Heart left ventricle (tissue), 16 donors: ENCODE measurements at places on chromosomes 5 and 9.
A peak's percentile ranks its signal among the peaks of the same experiment; 100 is the strongest.

- no peak overlapping the region for H3K4me3 ChIP-seq
- H3K4me1 ChIP-seq, result peaks cover 19% of the 10 kb centered on the region
- H3K27ac ChIP-seq, result no peak overlapping the region
- H3K36me3 ChIP-seq, result no peaks in the 10 kb centered on the region
- DNase-seq, result peak; percentile 4
- H3K27me3 ChIP-seq, result no peaks in the 10 kb centered on the region
These were observed 15.9 kb downstream of the NINJ1 start for GRCh38 chr9:93117924-93118862.

DNA sequence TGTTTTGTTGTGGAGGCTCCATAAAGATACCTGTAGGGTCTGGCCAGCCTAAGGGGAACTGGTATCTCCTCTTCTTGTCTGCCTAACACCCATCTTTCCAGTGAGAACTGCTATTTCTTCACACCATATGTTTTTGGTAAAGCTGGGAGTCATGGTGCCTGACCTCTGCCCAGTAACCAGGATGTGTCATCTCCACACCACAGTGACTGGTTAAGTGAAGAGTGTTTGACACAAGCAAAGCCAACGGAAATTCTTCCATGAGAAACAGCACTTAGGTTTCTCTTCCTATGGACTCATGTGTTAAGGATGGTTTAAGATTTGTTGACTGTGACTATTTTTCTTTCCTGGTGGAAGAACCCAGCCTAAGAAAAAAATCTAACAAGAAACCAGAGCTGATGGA is 111.5 kb downstream of the HTR4 start:
- DNase-seq, result no peak
- no peaks in the 10 kb centered on the region for H3K36me3 ChIP-seq
- no peak overlapping the region for H3K4me3 ChIP-seq
- no peak overlapping the region for H3K27ac ChIP-seq
- H3K27me3 ChIP-seq, result no peaks in the 10 kb centered on the region

DNA sequence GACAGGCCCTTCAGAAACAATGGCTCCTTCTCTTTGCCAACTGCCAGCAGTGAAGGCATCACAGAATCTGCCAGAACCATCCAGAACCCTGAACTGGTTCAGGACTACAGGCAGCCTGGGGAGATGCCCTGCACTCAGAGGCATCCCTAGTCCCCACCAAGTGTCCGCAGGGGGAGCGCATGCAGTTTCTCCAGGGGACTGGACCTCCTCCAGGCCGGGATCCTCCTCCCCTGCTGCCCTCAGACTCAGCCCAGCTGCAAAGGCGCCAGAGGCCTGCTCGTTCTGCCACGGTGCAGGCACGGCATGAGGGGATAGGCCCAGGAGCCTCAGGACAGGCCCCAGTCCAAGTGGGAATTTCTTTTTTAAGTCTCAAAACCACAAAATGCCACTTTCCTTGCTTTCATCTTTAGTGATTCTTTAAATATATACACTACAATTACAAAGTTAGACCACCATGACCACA is 72.0 kb downstream of the SEMA4D start:
- no peaks in the 10 kb centered on the region for H3K27me3 ChIP-seq
- H3K4me1 ChIP-seq, result no peaks in the 10 kb centered on the region
- DNase-seq, result no peak
- H3K4me3 ChIP-seq, result no peak overlapping the region
- no peak overlapping the region for H3K27ac ChIP-seq
- no peaks in the 10 kb centered on the region for H3K36me3 ChIP-seq

GRCh38 chr5:75337366-75338021 is 474 bp downstream of the HMGCR start:
- H3K4me3 ChIP-seq, result peak overlapping the region; percentile 99
- H3K27ac ChIP-seq, result peak overlapping the region; percentile 83
- no peaks in the 10 kb centered on the region for H3K36me3 ChIP-seq
- peaks cover 13% of the 10 kb centered on the region for H3K4me1 ChIP-seq

- H3K4me3 ChIP-seq, result no peak overlapping the region
- no peaks in the 10 kb centered on the region for H3K27me3 ChIP-seq
- no peaks in the 10 kb centered on the region for H3K4me1 ChIP-seq
- DNase-seq, result no peak
- no peak overlapping the region for H3K27ac ChIP-seq
- H3K36me3 ChIP-seq, result no peaks in the 10 kb centered on the region
These were observed 101.2 kb downstream of the NLN start for GRCh38 chr5:65823204-65823603.

GRCh38 chr9:131950487-131950886 is 129.2 kb downstream of the MED27 start:
- H3K4me1 ChIP-seq, result no peaks in the 10 kb centered on the region
- H3K36me3 ChIP-seq, result no peaks in the 10 kb centered on the region

GRCh38 chr9:135663857-135664256 is 748 bp downstream of the LCN9 start:
- H3K4me1 ChIP-seq, result no peaks in the 10 kb centered on the region
- no peaks in the 10 kb centered on the region for H3K27me3 ChIP-seq
- no peak overlapping the region for H3K27ac ChIP-seq
- no peak overlapping the region for H3K4me3 ChIP-seq

- H3K36me3 ChIP-seq, result no peaks in the 10 kb centered on the region
- H3K4me3 ChIP-seq, result no peak overlapping the region
- H3K4me1 ChIP-seq, result no peaks in the 10 kb centered on the region
- DNase-seq, result no peak
- no peak overlapping the region for H3K27ac ChIP-seq
These were observed 5.6 kb downstream of the IDNK start for GRCh38 chr9:83628540-83628939.

- no peak overlapping the region for H3K27ac ChIP-seq
- no peaks in the 10 kb centered on the region for H3K27me3 ChIP-seq
- H3K4me1 ChIP-seq, result no peaks in the 10 kb centered on the region
- no peaks in the 10 kb centered on the region for H3K36me3 ChIP-seq
- no peak overlapping the region for H3K4me3 ChIP-seq
These were observed 384.8 kb downstream of the MAT2B start for GRCh38 chr5:163890261-163890660.

DNA sequence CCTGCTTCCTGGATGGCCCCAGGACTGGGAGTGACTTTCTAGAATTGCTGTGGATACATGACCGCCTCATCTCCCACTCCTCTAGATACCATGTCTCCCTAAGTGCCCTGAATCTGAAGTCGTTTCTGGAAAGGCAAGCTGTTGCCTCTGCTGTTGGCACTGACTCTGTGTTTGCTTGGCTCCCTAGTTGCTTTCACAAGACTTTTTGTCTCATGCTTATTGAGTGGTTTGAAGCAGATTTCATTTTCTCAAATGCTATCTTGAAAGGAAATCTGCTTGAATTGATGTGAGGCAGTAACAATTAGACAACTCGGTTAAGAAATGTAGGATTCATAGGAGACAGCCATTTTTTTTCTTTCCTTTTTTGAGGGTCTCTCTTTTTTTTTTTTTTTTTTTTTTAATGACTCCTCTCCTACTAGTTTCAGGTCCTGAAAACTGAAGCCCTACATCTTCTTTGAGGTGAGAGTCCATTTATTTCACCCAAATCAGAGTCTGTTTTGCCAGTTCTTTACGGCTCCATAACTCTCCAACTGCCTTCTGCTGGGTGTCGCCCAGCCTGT is 65.9 kb downstream of the PRDM6 start:
- H3K27ac ChIP-seq, result no peak overlapping the region
- H3K27me3 ChIP-seq, result no peaks in the 10 kb centered on the region
- no peak overlapping the region for H3K4me3 ChIP-seq
- H3K36me3 ChIP-seq, result no peaks in the 10 kb centered on the region
- no peaks in the 10 kb centered on the region for H3K4me1 ChIP-seq

- H3K4me3 ChIP-seq, result no peak overlapping the region
- H3K36me3 ChIP-seq, result no peaks in the 10 kb centered on the region
- H3K27ac ChIP-seq, result no peak overlapping the region
- no peaks in the 10 kb centered on the region for H3K4me1 ChIP-seq
- DNase-seq, result no peak
These were observed 585.7 kb upstream of the DAB2 start for GRCh38 chr5:40010436-40010835.

- DNase-seq, result no peak
- H3K27ac ChIP-seq, result no peak overlapping the region
- H3K36me3 ChIP-seq, result no peaks in the 10 kb centered on the region
- H3K27me3 ChIP-seq, result no peaks in the 10 kb centered on the region
These were observed 11.8 kb downstream of the S100Z start for GRCh38 chr5:76861612-76862011.

DNA sequence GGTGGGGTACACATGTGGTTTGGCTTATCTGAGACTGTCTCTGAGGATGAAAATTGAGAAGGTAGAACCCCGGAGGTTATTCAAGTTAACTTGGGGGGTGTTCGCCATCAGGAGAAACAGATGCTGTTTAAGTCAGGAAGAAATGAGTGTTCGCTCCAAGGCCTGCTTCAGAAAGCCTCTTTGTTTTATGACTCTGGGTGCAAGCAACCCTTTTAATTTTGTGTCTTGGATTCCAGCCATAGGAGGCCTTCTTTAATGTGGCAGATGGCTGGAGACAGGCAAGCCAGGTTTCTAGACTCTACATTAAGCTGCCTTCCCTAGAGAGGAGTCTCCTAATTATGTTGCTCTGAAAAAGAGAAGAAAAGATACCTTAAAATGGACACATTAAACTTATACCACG is 4.2 kb upstream of the SMAD5 start:
- H3K36me3 ChIP-seq, result no peaks in the 10 kb centered on the region
- no peaks in the 10 kb centered on the region for H3K27me3 ChIP-seq
- no peak overlapping the region for H3K4me3 ChIP-seq
- no peak for DNase-seq
- no peaks in the 10 kb centered on the region for H3K4me1 ChIP-seq
- no peak overlapping the region for H3K27ac ChIP-seq

- no peaks in the 10 kb centered on the region for H3K27me3 ChIP-seq
- no peak overlapping the region for H3K4me3 ChIP-seq
- no peaks in the 10 kb centered on the region for H3K36me3 ChIP-seq
- no peaks in the 10 kb centered on the region for H3K4me1 ChIP-seq
- no peak overlapping the region for H3K27ac ChIP-seq
These were observed 150.0 kb downstream of the CDC42SE2 start for GRCh38 chr5:131413605-131414559.

DNA sequence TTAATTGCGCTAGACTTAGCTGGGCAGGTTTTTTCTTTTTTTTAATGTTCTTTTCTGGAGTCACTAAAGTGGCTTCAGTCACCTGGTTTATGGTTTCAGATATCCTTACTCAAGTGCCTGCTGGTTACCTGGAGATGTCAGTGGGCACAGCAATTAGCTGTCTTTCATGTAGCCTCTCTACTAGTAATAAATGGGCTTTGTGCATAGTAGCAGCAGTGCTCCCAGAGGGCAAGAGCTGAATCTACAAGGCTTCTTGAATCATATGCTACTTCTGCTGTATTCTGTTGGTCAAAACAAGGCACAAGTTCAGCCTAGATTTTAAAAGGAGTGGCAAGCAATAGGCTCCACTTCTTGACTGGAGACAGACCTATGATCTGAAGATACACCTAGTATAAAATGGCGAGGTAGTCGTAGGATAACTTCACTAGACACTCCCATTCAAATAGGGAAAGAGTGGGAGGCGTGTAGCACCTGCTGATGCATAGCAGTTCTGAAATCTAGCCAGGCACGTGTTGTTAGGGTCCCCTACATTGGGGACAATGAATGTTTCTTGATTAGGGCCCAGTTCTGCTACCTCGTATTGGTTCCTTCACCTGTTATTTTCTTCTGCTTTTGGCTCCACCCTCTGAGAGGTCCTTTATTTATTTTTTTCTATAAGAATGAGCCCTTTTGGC is 7.0 kb downstream of the SCAMP1 start:
- no peak overlapping the region for H3K27ac ChIP-seq
- no peaks in the 10 kb centered on the region for H3K27me3 ChIP-seq
- H3K4me3 ChIP-seq, result no peak overlapping the region
- H3K36me3 ChIP-seq, result no peaks in the 10 kb centered on the region
- no peak for DNase-seq

DNA sequence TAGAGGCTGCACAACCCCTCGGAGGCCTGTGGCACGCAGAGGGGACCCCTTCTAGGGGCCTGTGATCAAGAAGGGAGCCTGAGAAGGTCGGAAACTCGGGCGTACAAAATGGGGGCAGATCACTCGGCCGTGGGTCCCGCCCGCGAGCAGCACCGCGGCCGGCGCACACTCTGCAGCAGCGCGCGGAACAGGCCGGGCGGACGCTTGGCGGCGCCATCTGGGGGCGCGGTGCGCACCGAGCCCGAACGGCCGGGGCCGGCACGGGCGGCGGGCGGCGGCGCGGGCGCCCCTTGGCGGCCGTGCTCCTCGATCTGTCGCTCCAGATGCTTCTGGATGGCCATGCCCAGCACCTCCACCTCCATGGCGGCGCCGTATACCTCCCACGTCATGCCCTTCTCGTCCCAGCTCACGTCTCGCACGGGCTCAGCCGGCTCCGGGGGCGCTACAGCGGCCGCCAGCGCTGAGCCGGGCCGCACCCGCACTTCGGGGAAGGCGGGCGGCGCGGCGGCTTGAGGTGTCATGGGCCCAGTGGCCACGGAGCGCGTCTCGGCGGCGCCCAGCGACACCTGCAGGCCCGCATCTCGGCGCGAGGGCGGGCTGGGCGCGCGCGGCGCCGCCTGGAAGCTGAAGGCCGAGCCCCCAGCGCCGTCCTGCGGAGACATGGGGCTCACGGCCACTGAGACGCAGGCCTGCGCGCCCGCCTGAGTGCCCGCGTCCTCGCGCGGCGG is 13.1 kb downstream of the GPRIN1 start:
- H3K27ac ChIP-seq, result no peak overlapping the region
- H3K36me3 ChIP-seq, result no peaks in the 10 kb centered on the region
- DNase-seq, result no peak
- peaks cover 10% of the 10 kb centered on the region for H3K27me3 ChIP-seq
- H3K4me3 ChIP-seq, result peak overlapping the region; percentile 49

DNA sequence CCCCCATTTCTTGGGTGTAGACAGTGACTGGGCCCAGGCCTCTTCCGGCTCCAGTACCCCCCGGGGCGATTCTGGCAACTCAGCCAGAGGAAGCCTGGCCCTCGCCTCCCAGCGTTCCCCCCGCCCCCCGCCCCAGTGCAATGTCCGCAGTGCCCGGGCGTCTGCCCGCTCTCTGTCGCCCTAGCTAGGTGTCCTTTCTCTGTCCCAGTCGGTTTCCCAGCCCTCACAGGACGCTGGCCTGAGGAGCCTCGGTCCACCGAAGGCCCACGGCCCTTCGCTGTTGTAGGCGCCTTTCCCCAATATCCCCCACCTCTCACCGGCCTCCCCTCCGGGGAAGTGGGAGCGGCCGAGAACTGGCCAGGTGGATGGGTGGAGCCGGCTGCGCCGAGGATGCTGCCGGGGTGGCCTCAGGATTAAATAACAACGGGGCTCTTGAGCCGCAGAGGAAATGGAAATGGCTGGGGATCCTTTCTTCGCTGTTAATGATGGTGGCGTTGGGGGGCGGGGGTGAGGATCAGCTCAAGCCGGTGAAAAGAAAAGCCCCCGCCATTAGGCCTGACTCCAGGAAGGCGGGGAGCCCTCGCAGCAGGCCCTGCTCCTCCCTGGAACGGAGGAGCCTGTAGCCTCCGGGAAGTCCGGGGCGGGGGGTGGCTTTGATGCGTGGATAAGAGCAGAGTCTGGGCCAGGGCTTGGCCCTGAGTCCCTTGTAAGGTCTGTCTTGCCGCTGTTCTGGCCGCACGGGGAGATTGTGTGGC is 1.1 kb upstream of the SPRY4 start:
- H3K36me3 ChIP-seq, result no peaks in the 10 kb centered on the region
- DNase-seq, result peak; percentile 70
- peaks cover 44% of the 10 kb centered on the region for H3K4me1 ChIP-seq
- H3K27ac ChIP-seq, result peak overlapping the region; percentile 91
- H3K4me3 ChIP-seq, result peak overlapping the region; percentile 66
